ENCODE measurements at places on chromosomes 13 and 19.

DNA sequence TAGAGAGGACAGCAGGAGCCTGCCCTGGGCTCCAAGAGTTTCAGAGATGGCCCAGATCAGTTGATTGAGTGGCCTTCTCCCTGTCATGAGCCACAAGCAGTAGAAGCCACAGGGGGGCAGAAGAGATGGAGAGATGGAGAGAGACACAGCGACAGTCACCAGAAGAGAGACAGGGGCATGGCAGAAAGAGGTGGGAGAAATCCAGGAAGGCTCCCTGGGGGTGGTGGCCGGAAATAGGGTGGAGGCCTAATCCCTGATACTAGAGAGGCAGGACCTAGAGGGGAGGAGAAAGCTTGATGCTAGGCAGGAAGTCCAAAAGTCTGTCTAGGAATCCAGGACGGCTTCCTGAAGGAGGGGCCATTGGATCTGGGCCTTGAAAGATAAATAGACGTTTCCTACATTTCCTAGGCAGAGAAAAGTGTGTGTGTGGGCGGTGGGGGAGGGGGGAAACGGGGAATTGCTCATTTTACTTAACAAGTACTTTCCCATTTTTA lies 9.6 kb upstream of the TPM4 start:
- peak overlapping the region; percentile 100 for H3K27ac ChIP-seq
- H3K27me3 ChIP-seq: no peaks in the 10 kb centered on the region
- H3K36me3 ChIP-seq: no peaks in the 10 kb centered on the region
- H3K4me1 ChIP-seq: peaks cover 38% of the 10 kb centered on the region

DNA sequence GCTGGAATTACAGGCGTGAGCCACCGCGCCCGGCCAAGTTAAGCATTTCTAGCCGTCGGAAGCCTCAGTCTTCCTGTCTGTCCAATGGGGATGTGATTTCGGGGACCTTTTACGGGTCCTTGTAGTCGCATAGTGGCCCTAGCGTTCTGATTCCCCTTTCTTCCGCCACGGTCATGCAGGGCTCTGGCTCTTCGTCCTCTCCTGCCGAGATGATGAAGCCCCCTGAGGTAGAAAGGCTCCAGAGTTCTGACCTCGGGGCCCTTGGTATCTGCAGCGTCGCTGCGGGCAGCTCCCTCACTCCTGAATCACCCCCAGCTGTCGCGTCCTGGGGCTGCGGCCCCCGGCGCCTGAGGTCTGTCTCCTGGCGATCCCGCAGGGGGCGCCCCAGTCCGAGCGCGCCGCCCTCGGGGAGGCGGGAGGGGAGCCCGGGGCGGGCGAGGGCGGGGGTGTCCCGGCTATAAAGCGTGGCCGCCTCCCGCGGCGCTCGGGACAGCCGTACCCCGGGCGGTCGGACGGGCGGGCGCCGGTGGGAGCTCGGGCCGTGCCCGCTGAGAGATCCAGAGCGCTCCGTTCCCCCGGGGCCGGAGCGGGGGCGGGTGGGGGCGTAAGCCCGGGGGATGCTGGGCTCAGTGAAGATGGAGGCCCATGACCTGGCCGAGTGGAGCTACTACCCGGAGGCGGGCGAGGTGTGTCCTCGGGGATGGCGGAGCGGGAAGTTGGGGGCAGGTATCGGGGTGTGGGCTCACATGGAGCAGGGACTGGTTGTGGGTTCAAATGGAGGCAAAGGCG lies at the start of gene FOXA3:
Gene FOXA3, plus strand, starts transcription at position 487 of the 789 bp plus-strand sequence. Its CDS starts 131 bp downstream, at position 618.
- peak within 1 kb of the TSS; percentile 92 for H3K27ac ChIP-seq
- peak; percentile 89 for DNase-seq
- H3K4me1 ChIP-seq: peaks cover 43% of the 10 kb centered on the region
- H3K4me3 ChIP-seq: peak within 1 kb of the TSS; percentile 84
- peaks cover 12% of the 10 kb centered on the region for H3K36me3 ChIP-seq
- H3K27me3 ChIP-seq: peaks cover 34% of the 10 kb centered on the region

- no peak overlapping the region for H3K27ac ChIP-seq
- DNase-seq: peak; percentile 82
- peak overlapping the region; percentile 23 for H3K4me3 ChIP-seq
- H3K36me3 ChIP-seq: no peaks in the 10 kb centered on the region
- H3K27me3 ChIP-seq: peaks cover 25% of the 10 kb centered on the region
Observed at GRCh38 chr19:48415395-48415794, 21.9 kb downstream of the GRIN2D start.

GRCh38 chr19:29680937-29681336 lies 15.7 kb downstream of the PLEKHF1 start:
- no peaks in the 10 kb centered on the region for H3K27me3 ChIP-seq
- peak overlapping the region; percentile 41 for H3K27ac ChIP-seq
- no peak overlapping the region for H3K4me3 ChIP-seq
- H3K36me3 ChIP-seq: peaks cover 26% of the 10 kb centered on the region

GRCh38 chr19:16094360-16095070 lies 17.2 kb upstream of the RAB8A start:
- no peak for DNase-seq
- peak overlapping the region; percentile 75 for H3K27ac ChIP-seq
- peaks cover 42% of the 10 kb centered on the region for H3K4me1 ChIP-seq
- peaks cover 90% of the 10 kb centered on the region for H3K36me3 ChIP-seq

- H3K4me1 ChIP-seq: no peaks in the 10 kb centered on the region
- H3K27me3 ChIP-seq: no peaks in the 10 kb centered on the region
- no peaks in the 10 kb centered on the region for H3K36me3 ChIP-seq
- no peak overlapping the region for H3K4me3 ChIP-seq
- DNase-seq: peak; percentile 16
- H3K27ac ChIP-seq: peak overlapping the region; percentile 68
Observed at GRCh38 chr13:29436721-29437280, 158.7 kb downstream of the SLC7A1 start.

GRCh38 chr13:111031531-111031961 lies 83.6 kb upstream of the ARHGEF7 start:
- no peaks in the 10 kb centered on the region for H3K27me3 ChIP-seq
- no peaks in the 10 kb centered on the region for H3K4me1 ChIP-seq
- no peaks in the 10 kb centered on the region for H3K36me3 ChIP-seq
- no peak overlapping the region for H3K27ac ChIP-seq
- H3K4me3 ChIP-seq: no peak overlapping the region

DNA sequence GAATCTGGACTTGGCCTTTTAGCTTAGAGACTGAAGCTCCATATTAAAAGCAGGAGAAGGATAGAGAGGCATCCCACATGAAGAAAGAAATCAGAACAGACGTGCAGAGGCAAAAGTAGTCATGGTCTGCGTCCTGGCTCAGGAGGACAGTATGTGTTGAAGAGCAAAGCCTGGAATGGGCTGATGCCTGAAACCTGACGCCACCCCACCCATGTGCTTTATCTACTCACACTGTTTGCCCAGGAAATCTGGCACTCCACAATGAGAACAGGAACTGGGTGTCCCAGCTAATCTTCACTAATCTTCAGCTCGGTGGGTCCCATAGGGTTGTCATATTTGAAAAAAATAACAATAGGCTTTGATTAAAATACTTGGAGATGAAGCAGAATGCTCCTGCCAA lies 549.0 kb upstream of the GPC6 start:
- H3K4me3 ChIP-seq: no peak overlapping the region
- H3K27me3 ChIP-seq: no peaks in the 10 kb centered on the region
- H3K4me1 ChIP-seq: no peaks in the 10 kb centered on the region
- peak; percentile 10 for DNase-seq

- no peaks in the 10 kb centered on the region for H3K36me3 ChIP-seq
- no peak overlapping the region for H3K4me3 ChIP-seq
- H3K27ac ChIP-seq: no peak overlapping the region
- H3K4me1 ChIP-seq: peaks cover 12% of the 10 kb centered on the region
- no peaks in the 10 kb centered on the region for H3K27me3 ChIP-seq
- DNase-seq: no peak
Observed at GRCh38 chr13:26584713-26585112, 27.2 kb downstream of the WASF3 start.

DNA sequence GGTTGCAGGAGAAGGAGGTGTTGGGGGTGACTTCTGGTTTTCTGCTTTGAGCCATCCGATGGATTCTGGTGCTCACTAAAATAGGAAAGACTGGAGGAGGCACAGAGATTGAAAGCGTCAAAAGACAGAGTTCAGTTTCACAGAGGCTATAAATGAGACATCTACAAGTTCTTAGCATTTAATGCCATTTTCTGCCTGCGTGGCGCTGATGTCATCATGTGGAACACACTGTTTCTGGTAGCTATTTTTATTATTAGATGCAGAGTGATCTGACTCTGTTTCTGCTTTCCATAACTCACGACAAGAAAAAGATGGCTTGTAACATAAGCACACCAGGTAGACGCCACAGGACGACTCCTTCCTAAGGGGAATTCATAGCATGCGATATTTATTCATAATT lies 3.3 kb upstream of the SLC39A3 start:
- H3K27ac ChIP-seq: no peak overlapping the region
- H3K4me1 ChIP-seq: peaks cover 14% of the 10 kb centered on the region
- H3K27me3 ChIP-seq: no peaks in the 10 kb centered on the region
- H3K4me3 ChIP-seq: no peak overlapping the region
- H3K36me3 ChIP-seq: no peaks in the 10 kb centered on the region

- no peak for DNase-seq
- H3K36me3 ChIP-seq: no peaks in the 10 kb centered on the region
- no peak overlapping the region for H3K27ac ChIP-seq
- no peaks in the 10 kb centered on the region for H3K27me3 ChIP-seq
- H3K4me1 ChIP-seq: peaks cover 12% of the 10 kb centered on the region
Observed at GRCh38 chr19:11281356-11282049, 14.5 kb upstream of the TSPAN16 start.

- no peak for DNase-seq
- no peaks in the 10 kb centered on the region for H3K4me1 ChIP-seq
- no peaks in the 10 kb centered on the region for H3K27me3 ChIP-seq
- H3K27ac ChIP-seq: no peak overlapping the region
Observed at GRCh38 chr13:78309497-78310180, 293.7 kb downstream of the POU4F1 start.

GRCh38 chr19:3096902-3097326 lies 2.8 kb downstream of the GNA11 start:
- H3K4me3 ChIP-seq: peak overlapping the region; percentile 96
- H3K27me3 ChIP-seq: peaks cover 33% of the 10 kb centered on the region
- H3K36me3 ChIP-seq: no peaks in the 10 kb centered on the region

GRCh38 chr13:99396446-99396845 lies 89.2 kb upstream of the GPR183 start:
- H3K4me1 ChIP-seq: no peaks in the 10 kb centered on the region
- H3K4me3 ChIP-seq: no peak overlapping the region
- no peaks in the 10 kb centered on the region for H3K36me3 ChIP-seq
- H3K27ac ChIP-seq: no peak overlapping the region
- no peaks in the 10 kb centered on the region for H3K27me3 ChIP-seq
- peak; percentile 19 for DNase-seq

- H3K36me3 ChIP-seq: peaks cover under 1% of the 10 kb centered on the region
- H3K4me1 ChIP-seq: peaks cover 70% of the 10 kb centered on the region
- no peaks in the 10 kb centered on the region for H3K27me3 ChIP-seq
- H3K27ac ChIP-seq: no peak overlapping the region
- no peak for DNase-seq
Observed at GRCh38 chr13:40565282-40566148, 100.9 kb downstream of the FOXO1 start.

- no peaks in the 10 kb centered on the region for H3K36me3 ChIP-seq
- DNase-seq: no peak
- H3K4me3 ChIP-seq: no peak overlapping the region
- no peak overlapping the region for H3K27ac ChIP-seq
- H3K4me1 ChIP-seq: no peaks in the 10 kb centered on the region
Observed at GRCh38 chr19:28196101-28196500, 1016.9 kb downstream of the UQCRFS1 start.

- H3K36me3 ChIP-seq: no peaks in the 10 kb centered on the region
- DNase-seq: no peak
- H3K27ac ChIP-seq: no peak overlapping the region
- no peaks in the 10 kb centered on the region for H3K27me3 ChIP-seq
Observed at GRCh38 chr13:88627071-88627470, 955.9 kb downstream of the SLITRK5 start.

- H3K27ac ChIP-seq: no peak overlapping the region
- no peak overlapping the region for H3K4me3 ChIP-seq
- DNase-seq: no peak
- H3K4me1 ChIP-seq: no peaks in the 10 kb centered on the region
Observed at GRCh38 chr13:94009701-94010100, 469.8 kb downstream of the DCT start.

GRCh38 chr13:50406831-50407230 lies 391.6 kb downstream of the KCNRG start:
- H3K36me3 ChIP-seq: no peaks in the 10 kb centered on the region
- no peak for DNase-seq
- H3K4me3 ChIP-seq: no peak overlapping the region

DNA sequence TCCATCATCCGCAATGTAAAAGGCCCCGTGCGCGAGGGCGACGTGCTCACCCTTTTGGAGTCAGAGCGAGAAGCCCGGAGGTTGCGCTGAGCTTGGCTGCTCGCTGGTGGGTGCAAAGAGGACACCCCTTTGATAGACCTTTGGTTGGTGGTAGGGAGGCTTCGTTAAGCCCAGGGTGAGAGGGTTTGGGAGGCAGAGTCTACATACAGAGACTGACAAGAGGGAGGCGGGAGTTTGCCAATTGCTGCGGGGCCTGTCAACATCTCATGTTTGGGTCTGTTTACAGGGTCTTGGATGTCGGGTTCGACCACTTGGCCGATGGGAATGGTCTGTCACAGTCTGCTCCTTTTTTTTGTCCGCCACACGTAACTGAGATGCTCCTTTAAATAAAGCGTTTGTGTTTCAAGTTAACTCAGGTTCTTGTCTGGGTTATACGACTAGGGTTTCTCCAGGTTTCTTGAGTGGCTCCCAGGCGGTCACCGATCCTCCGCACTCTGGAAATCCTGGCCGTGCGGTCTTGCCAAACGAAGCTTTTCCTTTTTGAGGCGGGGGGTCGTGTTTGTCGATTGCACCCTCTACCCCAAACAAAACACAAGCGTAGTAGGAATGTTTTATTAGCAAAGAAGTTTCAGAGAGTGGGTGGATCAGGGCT lies 816 bp downstream of the RPS28 start:
- H3K36me3 ChIP-seq: peaks cover 24% of the 10 kb centered on the region
- H3K4me3 ChIP-seq: peak overlapping the region; percentile 87
- H3K27ac ChIP-seq: peak overlapping the region; percentile 93
- no peaks in the 10 kb centered on the region for H3K27me3 ChIP-seq
- no peak for DNase-seq
- H3K4me1 ChIP-seq: peaks cover 31% of the 10 kb centered on the region

DNA sequence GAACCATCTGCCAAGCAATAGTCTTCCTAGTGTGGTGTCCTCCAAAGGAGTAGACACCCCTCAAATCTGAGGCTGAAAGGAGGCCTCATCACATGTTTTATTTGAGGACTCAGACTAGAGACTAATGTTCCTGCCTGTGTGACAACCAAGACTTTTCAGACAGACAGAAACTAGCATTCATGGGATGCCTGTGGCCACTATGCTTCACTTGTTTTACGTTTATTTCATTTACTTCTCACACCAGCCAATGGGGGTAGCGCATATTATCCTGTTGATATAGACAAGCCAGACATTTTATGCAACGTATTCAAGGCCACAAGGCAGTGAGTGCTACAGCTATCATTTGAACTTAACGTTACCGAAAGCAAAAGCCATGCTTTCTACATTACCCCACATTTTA lies 391.7 kb upstream of the HTR2A start:
- no peak overlapping the region for H3K4me3 ChIP-seq
- no peaks in the 10 kb centered on the region for H3K4me1 ChIP-seq
- no peaks in the 10 kb centered on the region for H3K27me3 ChIP-seq
- H3K36me3 ChIP-seq: no peaks in the 10 kb centered on the region

Measured in stomach (tissue), 19 donors.